ENCODE measurements at places on chromosomes 2 and 18.

- no peaks in the 10 kb centered on the region for H3K27me3 ChIP-seq
- H3K27ac ChIP-seq = no peak overlapping the region
- H3K36me3 ChIP-seq = no peaks in the 10 kb centered on the region
- DNase-seq = no peak
- H3K4me3 ChIP-seq = no peak overlapping the region
- no peaks in the 10 kb centered on the region for H3K4me1 ChIP-seq
These were observed 111.9 kb downstream of the TFCP2L1 start for GRCh38 chr2:121173112-121173511.

DNA sequence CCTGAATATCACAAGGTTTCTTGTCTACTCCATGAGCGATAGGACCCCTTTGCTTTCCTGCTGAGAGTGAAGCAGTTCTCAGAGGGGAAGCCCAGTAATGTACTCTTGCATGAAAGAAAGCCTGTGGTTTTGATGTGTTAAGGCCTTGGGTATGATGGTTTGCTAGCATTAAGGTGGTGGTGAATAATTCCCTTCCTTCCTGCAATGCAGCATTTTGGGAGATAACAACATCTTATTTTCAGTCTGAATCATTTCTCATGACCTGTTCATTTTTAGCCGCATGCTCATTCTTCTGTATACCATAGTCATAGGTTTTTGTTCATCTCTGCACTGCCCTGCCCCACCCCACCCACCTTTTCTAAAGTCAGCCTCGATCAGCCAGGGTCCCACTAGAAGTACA lies 66.2 kb downstream of the HNMT start:
- H3K27ac ChIP-seq = no peak overlapping the region
- no peaks in the 10 kb centered on the region for H3K27me3 ChIP-seq
- DNase-seq = no peak
- H3K36me3 ChIP-seq = no peaks in the 10 kb centered on the region
- no peak overlapping the region for H3K4me3 ChIP-seq

DNA sequence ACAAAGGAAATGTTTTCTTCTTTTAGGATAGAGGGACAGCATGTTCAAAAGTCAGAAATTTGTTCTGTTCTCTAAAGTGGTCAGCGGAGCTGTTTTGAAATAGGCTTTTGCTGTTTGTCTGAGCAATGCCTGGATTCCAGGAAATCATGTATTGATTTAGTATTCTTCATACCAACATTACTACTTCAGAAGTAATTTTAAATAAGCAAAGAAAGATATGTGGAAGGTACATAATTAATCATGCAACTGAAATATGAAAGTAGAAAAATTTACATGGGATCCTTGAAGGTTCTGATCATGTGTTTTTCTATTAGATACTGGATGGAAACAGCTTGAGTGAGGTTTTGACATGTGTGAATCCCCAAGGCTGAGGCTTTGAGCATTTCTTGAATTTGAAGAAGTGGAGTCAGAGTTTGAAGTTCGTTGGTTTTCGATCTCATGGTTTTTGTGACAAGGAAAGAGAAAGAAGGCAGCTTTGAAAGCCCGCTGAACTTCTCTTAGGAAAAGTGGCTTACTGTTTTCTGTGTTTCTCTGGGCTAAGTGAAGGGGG lies 220.0 kb downstream of the LDLRAD4 start:
- H3K36me3 ChIP-seq = no peaks in the 10 kb centered on the region
- no peaks in the 10 kb centered on the region for H3K27me3 ChIP-seq
- DNase-seq = no peak
- H3K4me1 ChIP-seq = peaks cover 29% of the 10 kb centered on the region
- no peak overlapping the region for H3K4me3 ChIP-seq

DNA sequence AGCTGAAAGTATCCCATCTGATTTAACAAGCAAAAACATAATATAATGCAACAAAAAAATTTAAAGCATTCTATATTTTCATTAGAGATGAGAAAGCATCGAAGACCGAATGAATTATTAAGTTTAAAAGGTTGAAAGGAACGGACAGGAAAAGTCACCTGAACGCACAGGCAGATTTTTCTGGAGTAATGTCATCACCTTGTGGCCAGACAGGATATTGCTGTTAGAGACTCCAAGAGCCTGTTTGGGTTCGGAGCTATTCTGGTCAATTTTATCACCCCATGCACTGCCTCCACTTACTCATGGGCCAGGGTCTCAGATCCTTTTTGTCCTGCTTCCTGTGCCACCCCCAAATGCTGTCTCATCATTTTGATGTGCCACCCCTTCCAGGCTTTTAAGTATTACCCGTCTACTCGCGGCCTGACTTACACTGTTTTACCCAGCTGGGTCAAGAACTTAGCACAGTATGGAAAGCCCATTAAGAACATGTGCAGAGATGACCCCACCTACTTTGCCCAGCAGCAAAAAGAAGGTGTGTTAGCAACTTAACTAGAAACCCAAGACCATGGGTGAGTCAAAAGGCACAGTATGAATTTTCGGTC lies 27.3 kb downstream of the GKN2 start:
- DNase-seq = peak; percentile 58
- peaks cover 2% of the 10 kb centered on the region for H3K27me3 ChIP-seq
- no peak overlapping the region for H3K4me3 ChIP-seq
- no peaks in the 10 kb centered on the region for H3K4me1 ChIP-seq

GRCh38 chr2:165863810-165864261 lies 69.8 kb upstream of the GALNT3 start:
- no peaks in the 10 kb centered on the region for H3K36me3 ChIP-seq
- no peak for DNase-seq
- H3K4me3 ChIP-seq = no peak overlapping the region
- H3K27ac ChIP-seq = no peak overlapping the region
- no peaks in the 10 kb centered on the region for H3K4me1 ChIP-seq

- no peak overlapping the region for H3K4me3 ChIP-seq
- peak overlapping the region; percentile 69 for H3K27ac ChIP-seq
- no peaks in the 10 kb centered on the region for H3K27me3 ChIP-seq
- H3K36me3 ChIP-seq = no peaks in the 10 kb centered on the region
These were observed 137.8 kb upstream of the COPS8 start for GRCh38 chr2:236947896-236948295.

DNA sequence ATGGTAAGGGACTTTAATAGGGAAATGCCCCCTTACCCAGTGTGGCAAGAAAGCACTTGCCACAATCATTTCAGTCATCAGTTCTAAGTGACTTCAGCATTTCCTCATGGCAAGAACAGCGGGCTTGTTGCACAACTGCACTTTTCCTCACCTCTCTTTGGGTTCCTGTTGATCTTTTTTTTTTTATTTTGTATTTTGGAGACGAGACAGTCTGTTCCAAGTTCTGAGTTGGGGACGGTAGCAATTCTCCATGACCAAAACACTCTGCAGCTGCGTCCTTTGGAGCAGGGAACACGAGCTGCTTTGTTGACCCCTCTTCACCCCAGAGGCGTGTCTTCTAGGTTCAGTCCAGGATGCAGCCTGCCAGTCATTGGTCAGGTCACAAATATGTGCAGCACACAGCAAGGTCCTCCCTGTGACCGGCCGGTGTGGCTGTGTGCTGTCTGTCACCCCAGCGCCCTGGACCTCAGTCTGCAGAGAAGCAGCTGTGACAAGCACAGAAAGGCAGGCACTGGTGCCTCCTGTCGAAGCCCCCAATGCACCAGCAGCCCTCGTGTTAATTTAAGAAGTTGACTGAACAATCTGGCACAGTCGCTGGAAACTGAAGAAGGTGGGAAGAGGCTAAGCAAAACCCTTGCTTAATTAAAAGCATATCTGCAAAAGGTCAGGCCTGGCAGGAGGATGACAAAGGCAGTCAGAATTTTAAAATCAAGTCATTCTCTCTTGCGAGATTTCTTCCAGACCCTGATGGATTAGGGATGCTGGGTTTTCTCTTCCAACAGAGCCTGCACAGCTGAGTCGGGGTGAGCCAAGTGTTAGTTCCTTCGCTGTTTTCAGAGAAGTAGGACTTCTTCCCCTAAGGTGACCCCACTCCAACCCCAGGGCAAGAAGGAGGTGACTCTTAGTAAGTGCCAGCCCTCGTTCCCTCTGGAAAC lies 96.7 kb upstream of the COPS8 start:
- no peaks in the 10 kb centered on the region for H3K4me1 ChIP-seq
- H3K4me3 ChIP-seq = no peak overlapping the region
- no peaks in the 10 kb centered on the region for H3K27me3 ChIP-seq
- H3K36me3 ChIP-seq = no peaks in the 10 kb centered on the region
- peak; percentile 55 for DNase-seq

DNA sequence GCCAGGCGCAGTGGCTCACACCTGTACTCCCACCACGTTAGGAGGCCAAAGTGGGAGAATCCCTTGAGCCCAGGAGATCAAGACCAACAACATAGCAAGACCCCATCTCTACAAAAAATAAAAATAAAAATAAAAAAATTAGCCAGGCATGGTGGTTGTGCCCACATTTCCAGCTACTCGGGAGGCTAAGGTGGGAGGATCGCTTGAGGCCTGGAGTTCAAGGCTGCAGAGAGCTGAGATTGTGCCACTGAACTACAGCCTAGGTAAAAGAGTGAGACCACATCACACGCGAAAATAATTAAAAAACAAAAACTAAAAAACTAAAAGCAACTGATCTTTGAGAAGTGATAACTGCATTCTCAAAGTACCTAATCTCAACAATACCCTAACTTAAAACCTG lies 1.8 kb downstream of the C2orf76 start:
- H3K4me1 ChIP-seq = peaks cover 21% of the 10 kb centered on the region
- DNase-seq = no peak
- H3K27me3 ChIP-seq = no peaks in the 10 kb centered on the region
- peaks cover 9% of the 10 kb centered on the region for H3K36me3 ChIP-seq

DNA sequence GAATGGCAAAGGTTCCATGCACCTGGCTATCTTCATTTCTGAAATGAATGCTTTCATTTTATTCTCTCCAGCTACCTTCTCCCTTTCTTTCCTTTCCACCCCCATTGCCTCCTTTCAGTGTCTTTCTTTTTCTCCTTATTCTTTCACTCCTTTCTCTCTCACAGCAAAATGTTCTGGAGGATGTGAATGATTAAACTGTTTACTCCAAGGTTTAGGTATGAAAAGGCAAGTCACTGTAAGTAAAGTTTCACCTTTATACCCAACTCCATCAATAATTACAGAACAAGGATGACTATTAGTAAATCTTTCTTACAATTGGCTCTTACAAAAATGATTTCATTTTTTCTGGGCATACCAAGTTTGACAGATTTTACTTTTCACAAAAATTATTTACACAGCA lies 4.3 kb downstream of the PAX8 start:
- no peaks in the 10 kb centered on the region for H3K36me3 ChIP-seq
- H3K4me1 ChIP-seq = no peaks in the 10 kb centered on the region
- no peak for DNase-seq
- no peak overlapping the region for H3K4me3 ChIP-seq

GRCh38 chr2:124661558-124661957 lies 636.5 kb downstream of the CNTNAP5 start:
- DNase-seq = no peak
- no peaks in the 10 kb centered on the region for H3K36me3 ChIP-seq

- no peak for DNase-seq
- no peaks in the 10 kb centered on the region for H3K27me3 ChIP-seq
- no peak overlapping the region for H3K27ac ChIP-seq
- no peak overlapping the region for H3K4me3 ChIP-seq
- H3K36me3 ChIP-seq = no peaks in the 10 kb centered on the region
These were observed 32.7 kb downstream of the CARF start for GRCh38 chr2:202944816-202945215.

DNA sequence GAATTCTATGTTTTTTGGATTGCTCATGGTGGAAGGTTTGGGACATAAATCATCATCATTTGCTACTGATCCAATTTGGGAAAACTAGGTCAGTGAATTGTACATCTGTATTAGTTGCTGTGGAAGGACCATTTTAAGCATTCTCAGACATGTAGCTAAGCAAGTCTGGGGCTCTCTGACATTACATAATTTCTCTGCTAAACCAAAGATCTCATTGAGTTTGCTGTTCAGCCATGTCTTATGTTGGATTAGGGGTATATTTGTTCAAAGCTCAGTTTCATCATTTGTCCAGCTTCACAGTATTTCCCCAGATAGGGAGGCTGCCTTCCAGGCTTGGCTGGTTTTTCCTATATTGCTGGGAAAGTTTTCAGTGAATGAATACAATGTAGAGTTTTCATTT lies 399.7 kb downstream of the MTX2 start:
- DNase-seq = no peak
- no peak overlapping the region for H3K27ac ChIP-seq
- no peak overlapping the region for H3K4me3 ChIP-seq

DNA sequence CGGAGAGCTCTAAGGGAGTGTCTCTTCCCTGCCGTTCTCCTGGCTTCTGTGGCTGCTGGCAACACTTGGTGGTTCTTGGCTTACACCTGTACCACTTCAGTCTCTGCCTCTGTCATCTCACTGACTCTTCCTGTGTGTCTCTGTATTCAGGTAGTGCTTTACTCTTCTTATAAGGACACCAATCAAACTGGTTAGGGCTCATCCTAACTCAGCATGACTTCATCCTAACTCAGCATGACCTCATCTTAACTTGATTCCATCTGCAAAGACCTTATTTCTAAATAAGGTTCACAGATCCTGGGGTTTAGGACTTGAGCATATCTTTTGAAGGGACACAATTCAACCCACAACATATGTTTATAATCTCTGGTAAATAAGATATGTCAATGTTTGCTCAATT lies 51.6 kb upstream of the DSEL start:
- H3K4me3 ChIP-seq = no peak overlapping the region
- no peaks in the 10 kb centered on the region for H3K27me3 ChIP-seq
- H3K27ac ChIP-seq = no peak overlapping the region
- no peaks in the 10 kb centered on the region for H3K4me1 ChIP-seq
- no peaks in the 10 kb centered on the region for H3K36me3 ChIP-seq
- DNase-seq = no peak

GRCh38 chr2:62856228-62857040 lies 150.9 kb downstream of the EHBP1 start:
- no peaks in the 10 kb centered on the region for H3K36me3 ChIP-seq
- H3K27ac ChIP-seq = no peak overlapping the region
- no peaks in the 10 kb centered on the region for H3K4me1 ChIP-seq

DNA sequence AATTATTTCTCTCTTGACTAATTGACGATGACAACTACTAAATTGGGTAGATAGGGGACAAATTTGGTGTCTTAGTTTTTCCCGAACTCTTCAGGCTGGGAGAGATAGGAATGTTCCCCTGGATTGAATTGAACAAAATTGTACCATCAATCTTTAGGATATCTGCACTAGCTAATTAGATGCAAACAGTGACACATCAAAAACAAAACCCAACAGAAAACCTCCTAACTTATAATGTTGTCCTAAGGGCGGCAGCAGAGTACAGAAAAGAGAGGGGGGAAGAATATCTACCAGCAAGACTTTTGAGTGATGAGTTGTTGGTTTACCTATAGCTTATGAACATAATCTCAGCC lies 342.9 kb downstream of the INSIG2 start:
- DNase-seq = no peak
- H3K4me3 ChIP-seq = no peak overlapping the region
- H3K27me3 ChIP-seq = no peaks in the 10 kb centered on the region
- H3K27ac ChIP-seq = no peak overlapping the region

DNA sequence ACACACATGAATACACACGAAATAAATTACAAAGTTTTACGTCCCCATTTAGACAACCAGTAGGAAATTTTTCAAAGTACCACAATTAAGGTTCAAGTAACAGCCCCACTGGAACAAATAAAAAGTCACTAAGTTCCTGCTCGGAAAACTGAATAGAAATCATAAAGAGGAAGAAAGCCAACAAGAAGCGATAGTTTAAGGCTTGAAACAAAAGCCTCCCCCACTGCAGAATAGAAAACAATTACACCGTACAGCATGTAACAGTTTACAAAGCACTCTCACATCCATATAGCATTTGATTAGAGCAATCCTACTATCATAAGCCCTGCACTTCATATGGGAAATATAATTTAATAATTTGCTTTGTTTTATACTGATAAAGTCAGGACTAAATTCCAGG lies 15.5 kb downstream of the KLF7 start:
- no peak overlapping the region for H3K27ac ChIP-seq
- peaks cover 4% of the 10 kb centered on the region for H3K36me3 ChIP-seq
- H3K4me1 ChIP-seq = peaks cover 64% of the 10 kb centered on the region
- H3K27me3 ChIP-seq = no peaks in the 10 kb centered on the region
- no peak overlapping the region for H3K4me3 ChIP-seq
- DNase-seq = no peak

Data from endothelial cell of umbilical vein (primary cell).